ENCODE measurements at places on chromosomes 6 and 20.

DNA sequence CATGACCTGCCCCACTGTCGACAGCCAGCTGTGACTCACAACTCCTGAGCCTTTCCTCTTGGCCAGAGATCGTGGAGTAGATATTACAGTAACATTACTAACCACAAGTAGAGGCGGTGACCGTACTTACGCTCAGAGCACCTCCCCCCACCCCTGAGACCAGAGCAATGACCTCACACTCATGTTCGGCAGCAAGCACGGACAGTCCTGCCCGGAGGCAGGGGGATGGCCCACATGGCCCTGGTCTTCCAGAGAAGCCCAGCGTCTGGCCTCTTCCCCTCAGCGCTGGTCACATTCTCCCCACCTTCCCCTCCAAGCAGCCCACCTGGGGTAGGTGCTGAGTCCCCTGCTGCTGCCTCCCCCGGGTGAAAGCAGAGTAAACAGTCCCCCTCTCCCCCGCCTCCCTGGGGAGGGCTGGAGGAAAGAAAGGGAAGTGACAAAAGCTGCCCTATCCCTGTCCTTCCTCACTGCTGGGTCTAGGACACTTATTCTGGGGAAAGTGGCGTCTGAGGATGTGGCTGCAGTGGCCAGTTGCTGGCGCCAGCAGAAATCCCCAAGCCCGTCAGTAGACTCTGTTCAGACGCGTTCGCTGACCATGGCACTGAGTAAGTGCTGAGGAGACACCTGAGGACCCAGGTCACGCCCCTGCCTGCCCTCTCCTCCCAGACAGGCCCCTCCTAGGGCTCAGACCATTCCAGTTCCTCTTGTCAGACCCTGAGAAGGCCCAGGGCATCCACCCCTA is 68.5 kb downstream of the MRPL14 start:
- no peak for DNase-seq

- DNase-seq: peak; percentile 74
Measured at GRCh38 chr6:35920793-35921732, at the start of gene SRPK1. Gene SRPK1 (minus strand): TSS chr6:35921098. CDS start chr6:35921056, 42 bp downstream.

DNA sequence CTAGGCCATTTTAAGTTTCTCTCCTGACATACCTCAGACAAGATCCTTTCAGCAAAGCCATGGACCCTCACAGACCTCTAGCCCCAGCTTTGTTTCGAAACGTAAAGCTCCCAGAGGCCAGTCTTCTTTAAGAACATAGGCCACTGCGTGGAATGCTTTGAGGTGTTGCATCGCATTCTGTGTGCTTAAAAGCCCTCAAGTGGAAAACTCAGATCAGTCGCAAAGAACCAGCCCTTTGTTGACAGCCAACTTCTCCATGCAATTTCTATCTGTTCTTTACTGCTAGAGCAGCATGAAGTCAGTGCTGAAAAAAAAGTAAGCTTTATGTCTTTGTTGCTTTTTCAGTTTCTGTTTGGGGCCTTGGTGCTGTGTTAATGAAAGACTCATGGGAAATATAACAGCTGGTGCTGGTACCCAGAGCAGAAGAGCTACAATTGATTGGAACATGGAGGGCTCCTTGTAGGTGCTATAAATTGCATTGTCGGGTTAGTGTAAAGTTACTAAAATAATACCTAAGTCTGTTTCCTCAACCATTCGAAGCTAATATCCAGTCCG is 142.6 kb downstream of the MAP3K7 start:
- no peak for DNase-seq

DNA sequence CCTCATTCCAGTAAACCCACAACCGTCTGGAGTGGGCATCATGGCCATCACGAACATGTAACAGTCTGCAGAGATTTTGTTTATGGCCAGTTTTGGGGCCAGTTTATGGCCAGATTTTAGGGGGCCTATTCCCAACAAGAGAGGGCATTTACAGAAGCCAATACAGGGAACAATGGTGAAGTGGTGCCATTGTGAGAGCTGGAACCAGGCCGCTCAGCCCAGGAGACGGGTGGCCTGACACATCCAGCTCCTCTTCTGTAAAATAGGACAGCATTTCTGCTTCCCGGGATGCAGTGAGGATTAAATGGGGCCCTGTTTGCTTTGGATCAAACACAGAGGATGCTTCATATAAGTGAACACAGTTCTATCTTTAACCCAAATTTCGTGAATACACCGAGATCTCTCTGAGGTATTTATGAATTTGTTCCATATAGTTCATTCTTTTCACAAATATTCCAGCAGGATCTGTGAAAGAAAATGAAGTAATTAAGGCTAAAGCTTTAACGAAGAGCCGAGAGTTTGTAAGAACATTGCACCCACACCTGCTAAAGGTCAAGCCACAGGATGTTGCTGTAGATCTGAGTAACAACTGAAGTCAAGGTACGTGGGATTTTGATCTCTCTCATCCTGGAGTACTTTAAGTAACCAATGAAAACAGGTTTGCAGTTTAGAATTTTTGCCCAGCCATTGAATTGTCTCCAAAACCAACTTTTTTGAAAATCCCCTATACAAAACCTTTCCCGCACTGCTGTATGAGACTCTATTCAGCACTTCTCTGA is 14.5 kb upstream of the SIRPG start:
- no peak for DNase-seq

GRCh38 chr6:128932061-128932460 is 49.1 kb downstream of the LAMA2 start:
- no peak for DNase-seq

DNA sequence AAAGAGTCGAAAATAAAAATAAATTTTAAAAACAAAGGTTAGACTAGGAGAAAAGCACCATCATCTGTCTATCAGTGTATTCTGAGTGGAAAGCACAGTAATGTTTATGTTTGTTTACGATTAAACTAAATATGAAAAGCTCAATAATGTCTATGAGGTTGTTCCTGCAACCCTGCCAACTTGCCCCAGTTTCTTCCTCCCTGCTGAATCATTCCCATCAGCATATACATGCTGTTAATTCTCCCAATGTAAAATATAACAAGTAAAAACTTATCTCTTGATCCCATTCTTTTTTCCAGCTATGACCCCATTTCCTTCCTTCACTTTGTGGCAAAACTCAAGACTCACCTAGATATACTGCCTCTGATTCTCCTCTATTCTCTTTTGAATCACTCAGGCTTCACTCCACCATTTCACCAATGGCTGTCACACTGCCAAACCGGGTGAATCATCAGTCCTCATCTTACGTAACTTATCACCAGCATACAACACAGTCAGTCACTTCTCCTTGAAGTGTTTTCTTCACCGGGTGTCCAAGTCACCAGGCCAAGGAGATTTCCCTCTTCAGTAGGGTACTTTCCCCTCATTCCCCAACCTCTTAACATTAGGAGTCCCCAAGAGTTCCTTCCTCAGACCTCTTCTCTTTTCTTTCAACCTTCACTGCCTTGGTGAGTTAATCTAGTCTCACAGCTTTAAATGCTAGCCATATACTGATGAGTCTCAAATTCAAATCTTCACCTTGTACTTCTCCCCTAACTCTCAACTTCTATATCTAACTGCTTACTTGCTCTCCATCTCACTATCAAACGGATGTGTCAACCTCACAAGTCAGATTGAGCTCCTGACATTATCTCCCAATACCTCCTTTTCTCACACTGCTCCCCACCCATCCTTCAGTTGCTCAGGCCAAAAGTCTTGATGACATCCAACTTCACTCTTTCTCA is 6.2 kb downstream of the TMEM242 start:
- DNase-seq: no peak

DNA sequence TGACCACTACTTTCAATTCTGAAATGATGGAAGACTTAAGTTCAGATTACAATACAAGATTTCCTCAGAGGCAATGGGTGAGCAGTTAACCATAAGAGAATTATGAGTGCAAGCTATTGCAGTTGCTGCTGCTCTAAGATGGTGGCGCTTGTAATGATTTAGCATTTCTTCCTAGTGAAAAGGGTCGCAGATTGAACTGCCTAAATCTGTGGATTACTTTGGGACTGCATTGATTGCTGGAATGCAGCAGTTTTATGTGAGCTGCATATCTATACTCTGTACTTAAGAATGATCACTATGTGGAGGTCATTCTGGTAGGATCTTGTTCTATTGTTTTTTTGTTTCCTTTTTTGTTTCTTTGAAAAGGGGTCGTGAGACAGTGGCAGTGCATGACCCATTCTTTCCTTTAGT is 5.3 kb downstream of the SCAF8 start:
- DNase-seq: no peak

GRCh38 chr20:2468581-2469407 is 1.8 kb downstream of the SNRPB start:
- DNase-seq: no peak

DNA sequence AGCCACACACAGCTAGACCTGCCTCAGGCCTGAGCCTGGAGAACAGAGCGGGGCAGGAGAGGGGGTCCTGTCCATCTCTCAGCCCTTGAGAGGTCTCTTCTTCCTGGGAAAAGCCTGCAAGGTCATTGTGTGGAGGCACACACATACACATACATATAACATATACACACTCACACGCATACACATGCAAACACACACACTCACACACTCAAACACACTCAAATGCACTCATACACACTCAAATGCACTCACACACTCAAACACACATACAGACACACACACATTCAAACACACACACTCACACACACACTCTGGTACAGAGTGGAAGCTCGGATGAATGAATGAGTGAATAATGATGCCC is 515 bp downstream of the TLDC2 start:
- DNase-seq: no peak

DNA sequence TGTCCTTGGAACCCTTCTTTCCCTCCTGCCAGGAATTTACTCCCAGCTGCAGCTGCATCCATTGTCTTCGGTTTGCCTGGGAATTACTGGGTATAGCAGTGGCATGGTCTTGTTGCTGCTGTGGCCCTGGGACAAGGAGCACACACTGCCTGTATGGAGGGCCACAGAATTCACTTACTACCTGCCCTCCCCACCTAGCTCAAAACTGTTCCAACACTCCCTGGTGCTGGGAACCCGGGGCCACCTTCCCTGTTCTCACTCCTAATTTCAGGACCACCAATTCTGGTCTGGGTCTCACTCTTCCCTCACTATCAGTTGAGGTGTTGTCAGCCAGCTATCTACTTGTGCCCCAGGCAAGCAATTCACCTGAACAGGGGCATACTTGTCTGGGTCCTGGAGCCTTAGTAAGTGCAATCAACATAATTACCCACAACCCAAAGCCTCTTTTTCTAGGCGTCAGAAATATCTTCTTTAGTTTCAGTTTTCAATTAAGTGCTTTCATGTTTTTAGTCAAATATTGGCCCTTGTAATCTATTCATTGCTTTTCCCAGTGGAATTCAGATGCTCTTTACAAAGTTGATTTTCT is 47.2 kb downstream of the METTL24 start:
- no peak for DNase-seq

DNA sequence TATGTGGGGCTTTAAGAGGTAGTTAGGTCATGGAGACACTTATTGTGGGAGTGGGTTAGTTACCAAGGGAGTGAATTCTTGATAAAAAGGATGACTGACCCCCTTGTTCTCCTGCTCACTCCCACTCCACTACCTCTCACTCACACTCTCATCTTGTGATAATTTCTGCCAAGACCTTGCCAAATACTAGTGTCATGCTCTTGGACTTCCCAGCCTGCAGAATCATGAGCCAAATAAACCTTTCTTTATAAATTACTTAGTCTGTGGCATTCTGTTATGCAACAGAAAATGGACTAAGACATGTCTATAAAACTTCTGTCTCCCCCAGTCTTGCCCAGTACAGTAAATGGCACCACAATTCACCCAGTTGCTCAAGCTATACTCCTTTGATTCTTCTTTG is 93.3 kb downstream of the COL21A1 start:
- DNase-seq: no peak

- no peak for DNase-seq
Measured at GRCh38 chr6:6629402-6629801, 40.9 kb downstream of the LY86 start.

- no peak for DNase-seq
Measured at GRCh38 chr6:135826236-135826804, 25.2 kb upstream of the PDE7B start.

GRCh38 chr6:33975661-33976436 is 170.0 kb downstream of the GRM4 start:
- DNase-seq: no peak

DNA sequence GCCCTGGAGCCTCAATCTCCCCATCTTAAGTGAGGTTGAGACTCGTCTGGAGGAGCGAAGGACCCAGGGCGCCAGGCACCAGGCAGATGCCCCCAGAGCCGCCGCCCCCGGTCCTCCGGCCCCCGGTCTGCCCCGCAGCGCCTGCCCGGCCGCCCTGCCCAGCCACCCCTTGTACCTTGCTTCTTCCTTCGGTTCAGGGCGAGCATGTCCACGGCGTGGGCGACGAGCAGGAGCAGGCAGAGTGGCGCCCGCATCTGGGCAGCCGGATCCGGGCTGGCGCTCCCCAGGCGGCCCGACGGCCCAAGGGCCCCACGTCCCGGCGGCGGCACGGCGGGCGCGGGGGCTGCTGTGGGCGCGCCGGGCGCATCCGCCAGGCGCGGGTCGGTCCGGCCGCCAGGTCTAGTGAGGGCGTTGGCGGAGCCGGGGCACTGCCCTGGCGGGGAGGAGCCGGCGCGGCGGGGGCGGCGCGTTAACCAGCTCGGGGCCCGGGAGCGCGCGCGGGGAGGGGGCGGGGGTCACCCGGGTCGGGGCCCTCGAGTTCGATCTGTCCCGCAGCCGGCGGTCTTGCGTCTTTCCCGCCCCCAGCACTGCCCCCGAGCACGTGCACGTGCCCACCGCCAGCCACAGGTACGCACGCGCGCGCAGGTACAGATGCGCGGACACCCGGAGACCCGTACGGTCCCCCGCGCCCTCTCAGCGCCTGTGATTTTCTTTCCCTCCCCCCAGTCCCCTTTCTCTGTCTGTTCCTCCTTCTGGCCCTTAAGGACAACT is at the start of gene RSPO4:
Gene RSPO4, minus strand, starts transcription at position 401 of the 771 bp plus-strand sequence. Its CDS starts 147 bp downstream, at position 254.
- DNase-seq: no peak

GRCh38 chr6:32070814-32071543 is 32.8 kb downstream of the CYP21A2 start:
- DNase-seq: no peak

DNA sequence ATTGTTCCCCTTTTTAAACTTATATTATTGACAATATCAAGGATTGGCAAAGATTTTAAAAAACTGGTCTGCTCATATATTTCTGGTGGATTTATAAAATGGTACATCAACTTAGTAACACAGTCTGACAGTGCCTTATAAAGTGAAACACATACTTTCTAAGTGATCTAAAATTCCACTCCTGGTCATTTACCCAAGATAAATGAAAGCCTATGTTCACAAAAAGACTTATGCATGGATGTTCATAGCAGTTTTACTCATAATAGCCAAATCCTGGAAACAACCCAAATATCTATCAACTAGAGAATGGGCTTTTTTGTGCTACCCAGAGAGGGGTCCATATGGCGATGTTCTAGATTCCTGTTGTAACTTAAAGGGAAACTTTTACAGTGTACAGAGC is 222.4 kb upstream of the FAM83B start:
- no peak for DNase-seq

Measured in SHP77 treated with DMSO at 0.1 percent for 48 hours (cell line).